Activated naive CD8-positive, alpha-beta T cell treated with anti-CD3 and anti-CD28 coated beads, Interleukin-2, amount 10 ng/mL, durations not matched to agents 7 days and 5 days (primary cell): ENCODE measurements at places on chromosomes 6 and 20. TPM values are rescaled to one million over a fixed set of nuclear protein-coding genes. Genes with fewer than 3 reads are reported as not detected.

The MEP1A gene
- total RNA-seq, result not detected

The ZNF391 gene
- 4.2 TPM for total RNA-seq

The ZFP57 gene
- 12.3 TPM for total RNA-seq

The SCRT2 gene
- not detected for total RNA-seq

GRCh38 chr6:161037873-161038228 is 46.3 kb downstream of the MAP3K4 start:
- no peak for DNase-seq
- no peaks in the 10 kb centered on the region for H3K27me3 ChIP-seq
- peak overlapping the region; percentile 31 for H3K27ac ChIP-seq
- peaks cover 19% of the 10 kb centered on the region for H3K36me3 ChIP-seq
- H3K4me1 ChIP-seq, result peaks cover 4% of the 10 kb centered on the region

DNA sequence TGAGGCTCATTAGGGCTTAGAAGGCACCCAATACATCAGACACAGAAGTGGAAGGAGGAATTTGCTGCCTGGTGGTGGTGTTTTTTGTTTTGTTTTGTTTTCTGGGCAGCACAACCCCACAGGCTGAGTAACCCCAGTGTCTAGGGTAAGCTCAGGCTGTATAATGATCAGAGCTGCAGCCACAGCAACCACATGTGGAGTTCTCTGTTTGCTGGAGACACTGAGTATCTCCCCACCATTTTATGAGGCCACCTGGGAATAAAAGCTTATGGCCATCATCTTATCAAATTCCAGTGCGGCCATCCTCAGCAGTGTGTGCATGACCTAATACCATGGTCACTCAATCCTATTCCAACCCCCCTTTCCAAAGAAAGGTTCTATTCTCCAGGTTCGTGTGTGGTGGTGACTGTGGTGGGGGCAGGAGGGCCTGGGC is 3.4 kb upstream of the DLL1 start:
- no peak for DNase-seq
- H3K27me3 ChIP-seq, result peaks cover 62% of the 10 kb centered on the region
- H3K27ac ChIP-seq, result no peak overlapping the region
- peaks cover 25% of the 10 kb centered on the region for H3K4me1 ChIP-seq
- H3K4me3 ChIP-seq, result no peak overlapping the region
- H3K36me3 ChIP-seq, result no peaks in the 10 kb centered on the region

- no peaks in the 10 kb centered on the region for H3K4me1 ChIP-seq
- peaks cover 26% of the 10 kb centered on the region for H3K27me3 ChIP-seq
- H3K27ac ChIP-seq, result no peak within 1 kb of the TSS
- H3K36me3 ChIP-seq, result no peaks in the 10 kb centered on the region
Observed at GRCh38 chr20:45206725-45207124, at the start of gene SEMG1. SEMG1 (plus strand) TSS chr20:45207033; CDS start chr20:45207054, 21 bp downstream.

DNA sequence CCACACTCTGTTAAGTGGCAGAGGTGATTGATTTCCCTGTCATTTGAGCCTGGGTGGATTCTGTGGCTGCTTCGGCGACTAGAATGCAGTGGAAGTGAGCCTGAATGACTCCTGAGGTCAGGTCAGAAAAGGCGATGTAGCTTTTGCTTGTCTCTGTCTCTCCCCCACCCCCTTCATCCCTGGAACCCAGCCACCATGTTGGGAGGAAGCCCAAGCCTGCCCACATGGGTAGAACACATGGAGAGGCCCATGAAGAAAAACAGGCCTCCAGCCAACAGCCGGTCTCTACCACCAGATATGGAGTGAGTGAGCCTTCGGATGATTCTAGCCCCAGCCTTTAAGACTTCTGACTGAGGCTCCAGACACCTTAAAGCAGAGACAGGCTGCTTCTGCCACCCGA is 181.0 kb downstream of the TFAP2C start:
- H3K27ac ChIP-seq, result no peak overlapping the region
- no peak overlapping the region for H3K4me3 ChIP-seq
- DNase-seq, result no peak

DNA sequence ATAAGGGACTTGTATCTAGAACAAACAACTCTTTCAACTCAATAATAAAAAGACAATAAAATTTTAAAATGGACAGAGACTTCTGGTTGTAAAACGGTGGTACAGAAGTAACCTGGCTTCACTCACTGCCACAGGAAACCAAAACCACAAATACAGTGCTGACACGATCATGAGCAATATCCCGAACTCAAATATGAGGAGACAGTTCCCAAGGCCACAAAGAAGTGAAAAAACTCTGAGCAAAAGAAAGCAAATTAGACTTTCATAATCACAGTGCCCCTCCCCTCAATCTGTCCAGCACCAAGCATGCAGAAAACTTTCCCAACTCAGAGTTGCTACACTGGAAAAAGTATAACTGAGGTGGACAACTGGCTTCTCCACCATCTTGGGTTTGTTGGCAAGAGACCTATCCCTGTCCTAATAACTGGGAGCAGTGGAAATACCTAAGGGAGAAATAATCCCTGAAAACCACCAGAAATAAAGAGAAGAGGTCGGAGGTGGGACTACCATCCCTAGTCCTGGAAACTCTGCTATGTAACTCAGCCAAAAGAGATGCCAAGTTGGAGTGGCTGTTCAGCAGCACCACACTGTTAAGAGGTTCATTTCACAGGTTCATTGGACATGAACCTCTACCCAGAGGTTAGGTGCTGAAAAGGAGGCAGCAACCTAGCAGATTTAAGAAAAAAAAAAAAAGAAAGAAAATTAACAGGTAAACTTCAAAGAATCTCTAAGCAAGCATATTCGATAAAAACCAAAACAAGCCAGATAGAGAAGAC is 55.5 kb downstream of the REV3L start:
- H3K27me3 ChIP-seq, result no peaks in the 10 kb centered on the region
- peak overlapping the region; percentile 13 for H3K27ac ChIP-seq
- H3K4me1 ChIP-seq, result peaks cover 17% of the 10 kb centered on the region
- H3K4me3 ChIP-seq, result peak overlapping the region; percentile 58

DNA sequence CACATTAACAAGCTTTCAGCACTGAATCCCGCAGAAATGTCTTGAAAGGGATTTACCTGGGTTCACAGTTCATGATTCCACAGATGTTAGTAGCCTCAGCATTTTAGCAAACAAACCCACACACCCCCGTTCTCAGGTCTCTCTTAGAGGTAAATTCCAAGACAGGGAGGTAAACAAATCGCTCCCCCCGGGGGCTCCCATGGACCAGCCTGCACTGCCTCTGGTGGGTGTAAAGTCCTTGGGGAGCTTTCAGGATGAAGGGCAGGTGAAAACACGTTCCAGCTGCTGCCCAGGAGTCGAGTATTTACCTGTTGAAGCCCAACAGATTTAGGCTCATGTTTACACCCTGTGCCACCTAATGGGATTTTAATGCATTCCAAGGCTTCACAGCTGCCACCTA is 187.0 kb upstream of the FOXQ1 start:
- H3K27ac ChIP-seq, result no peak overlapping the region
- DNase-seq, result no peak
- no peaks in the 10 kb centered on the region for H3K4me1 ChIP-seq
- no peaks in the 10 kb centered on the region for H3K36me3 ChIP-seq
- H3K27me3 ChIP-seq, result peaks cover 7% of the 10 kb centered on the region

- no peaks in the 10 kb centered on the region for H3K36me3 ChIP-seq
- H3K4me3 ChIP-seq, result no peak overlapping the region
- H3K4me1 ChIP-seq, result peaks cover 72% of the 10 kb centered on the region
- no peak for DNase-seq
Observed at GRCh38 chr6:90468080-90468479, 118.8 kb downstream of the MAP3K7 start.

- peaks cover 5% of the 10 kb centered on the region for H3K27me3 ChIP-seq
- no peak overlapping the region for H3K27ac ChIP-seq
- H3K36me3 ChIP-seq, result no peaks in the 10 kb centered on the region
- no peak for DNase-seq
Observed at GRCh38 chr6:139944976-139945375, 570.5 kb upstream of the CITED2 start.

- peaks cover 16% of the 10 kb centered on the region for H3K36me3 ChIP-seq
- H3K27me3 ChIP-seq, result no peaks in the 10 kb centered on the region
- no peak for DNase-seq
- H3K4me1 ChIP-seq, result peaks cover 6% of the 10 kb centered on the region
Observed at GRCh38 chr20:33539129-33539528, 49.2 kb downstream of the CBFA2T2 start.

DNA sequence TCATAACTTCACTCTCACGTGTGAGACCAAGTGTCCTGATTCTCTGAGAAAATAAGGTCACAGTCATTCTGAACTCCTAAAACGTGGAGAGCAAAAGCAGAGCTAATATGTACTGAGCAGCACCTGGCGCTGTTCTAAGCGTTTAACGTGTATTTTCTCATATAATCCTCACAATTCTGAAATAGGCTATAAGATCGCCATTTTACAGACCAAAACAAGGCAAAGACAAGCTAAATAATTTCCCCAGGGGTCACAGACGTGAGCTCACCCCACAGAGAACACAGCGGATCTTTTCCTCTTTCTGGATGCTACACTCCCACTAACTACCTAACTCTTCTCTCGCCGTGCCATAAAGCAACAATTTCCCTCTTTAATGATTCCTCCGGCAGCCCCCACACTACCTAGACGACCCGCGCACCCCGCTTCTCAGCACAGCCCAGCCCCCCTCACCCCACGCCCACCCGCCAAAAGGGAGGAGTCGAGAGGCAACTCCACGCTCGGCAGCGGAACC is 636 bp downstream of the SUPT3H start:
- peak overlapping the region; percentile 99 for H3K4me3 ChIP-seq
- no peak for DNase-seq
- H3K27ac ChIP-seq, result peak overlapping the region; percentile 97
- H3K27me3 ChIP-seq, result no peaks in the 10 kb centered on the region
- peaks cover 1% of the 10 kb centered on the region for H3K36me3 ChIP-seq
- peaks cover 23% of the 10 kb centered on the region for H3K4me1 ChIP-seq

DNA sequence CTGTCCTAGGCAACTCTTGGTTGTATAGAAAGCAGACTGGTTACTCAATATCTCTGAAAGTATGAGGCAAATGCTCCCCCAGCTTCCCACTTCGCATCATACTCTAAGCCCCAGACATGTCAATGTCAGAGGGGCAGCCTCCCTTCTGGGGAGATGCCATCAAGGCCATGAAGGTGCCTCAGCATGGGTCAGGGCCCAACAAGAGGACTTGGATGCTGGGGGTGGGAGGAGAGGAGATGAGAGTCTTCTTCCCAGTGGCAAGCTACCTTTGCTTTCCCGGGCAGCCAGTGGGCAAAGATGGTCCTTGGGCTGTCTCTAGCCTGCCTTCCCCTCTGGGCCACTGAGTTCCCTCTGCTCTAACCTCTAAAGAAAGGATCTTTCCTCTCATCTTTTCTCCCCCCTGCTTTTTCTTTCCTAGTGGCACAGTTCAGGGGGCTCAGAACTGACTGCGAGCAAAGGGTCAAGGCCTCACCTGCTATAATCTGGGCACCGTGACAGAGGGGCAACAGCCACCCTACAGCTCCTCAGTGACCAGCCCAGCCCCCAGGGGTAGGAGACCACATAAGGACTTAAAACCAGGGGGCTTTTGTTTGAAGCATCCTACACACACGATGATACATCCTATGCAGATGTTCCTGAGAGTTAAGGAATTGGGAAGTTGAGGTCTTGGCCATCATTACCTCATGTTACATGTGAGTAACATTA is 26.2 kb downstream of the MOCS1 start:
- no peak overlapping the region for H3K27ac ChIP-seq
- no peaks in the 10 kb centered on the region for H3K36me3 ChIP-seq
